ENCODE measurements at places on chromosomes 2 and 18.

GRCh38 chr2:187567126-187567525 is 12.9 kb upstream of the TFPI start:
- DNase-seq, result no peak

- DNase-seq, result no peak
Observed at GRCh38 chr2:1986598-1986997, 242.3 kb upstream of the PXDN start.

- DNase-seq, result no peak
Observed at GRCh38 chr18:55003695-55004094, 44.4 kb upstream of the CCDC68 start.

- DNase-seq, result no peak
Observed at GRCh38 chr2:121667618-121668017, 18.4 kb upstream of the CLASP1 start.

- no peak for DNase-seq
Observed at GRCh38 chr18:49850636-49851035, 37.3 kb upstream of the ACAA2 start.

DNA sequence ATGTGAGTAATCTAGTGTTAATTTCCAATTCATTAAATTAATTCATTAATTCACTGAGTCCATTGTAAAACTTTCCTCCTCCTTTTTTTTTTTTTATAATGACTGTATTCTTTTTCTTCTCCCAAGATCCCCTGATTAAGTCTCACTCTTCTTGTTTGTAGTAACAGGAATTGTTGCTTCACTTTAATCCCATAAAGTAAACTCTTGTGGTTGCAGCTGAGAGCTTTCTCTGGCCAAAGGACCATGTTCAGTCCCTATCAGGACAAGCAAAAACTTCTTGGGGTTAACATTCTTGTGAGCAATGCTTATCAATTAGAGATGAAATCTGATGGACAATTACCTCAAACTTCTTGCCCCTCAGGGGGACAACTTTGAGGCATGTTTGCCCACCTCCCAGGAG is 400.2 kb upstream of the SPHKAP start:
- DNase-seq, result no peak

GRCh38 chr2:175282300-175282699 is 100.8 kb upstream of the ATP5MC3 start:
- DNase-seq, result no peak

DNA sequence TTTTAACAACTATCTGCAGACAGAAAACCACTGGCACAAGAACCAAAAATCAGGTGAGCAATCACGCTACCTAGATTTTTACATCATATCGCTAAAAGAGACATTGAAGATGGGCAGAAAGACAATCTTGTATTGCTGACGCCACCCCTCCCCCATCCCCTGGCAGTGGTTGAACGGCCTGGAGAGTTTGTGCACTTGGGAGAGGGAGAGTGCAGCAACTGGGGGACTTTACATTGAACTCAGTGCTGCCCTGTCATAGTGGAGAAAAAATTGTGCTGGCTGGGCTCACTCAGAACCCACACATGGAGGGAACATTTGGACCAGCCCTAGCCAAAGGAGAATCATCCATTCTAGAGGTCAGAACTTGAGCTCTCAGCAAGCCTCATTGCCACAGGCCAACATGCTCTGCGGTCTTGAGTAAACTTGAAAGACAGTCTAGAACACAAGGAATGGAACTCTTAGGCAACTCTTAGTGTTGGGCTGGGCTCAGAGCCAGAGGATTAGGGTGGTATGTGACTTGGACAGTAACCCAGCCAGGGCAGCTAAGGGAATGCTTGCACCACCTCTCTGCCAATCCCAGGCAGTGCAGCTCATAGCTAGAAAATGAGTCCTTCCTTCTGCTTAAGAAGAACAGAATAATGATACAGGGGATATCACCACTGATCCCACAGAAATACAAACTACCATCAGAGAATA is 220.0 kb upstream of the CYP26B1 start:
- no peak for DNase-seq

DNA sequence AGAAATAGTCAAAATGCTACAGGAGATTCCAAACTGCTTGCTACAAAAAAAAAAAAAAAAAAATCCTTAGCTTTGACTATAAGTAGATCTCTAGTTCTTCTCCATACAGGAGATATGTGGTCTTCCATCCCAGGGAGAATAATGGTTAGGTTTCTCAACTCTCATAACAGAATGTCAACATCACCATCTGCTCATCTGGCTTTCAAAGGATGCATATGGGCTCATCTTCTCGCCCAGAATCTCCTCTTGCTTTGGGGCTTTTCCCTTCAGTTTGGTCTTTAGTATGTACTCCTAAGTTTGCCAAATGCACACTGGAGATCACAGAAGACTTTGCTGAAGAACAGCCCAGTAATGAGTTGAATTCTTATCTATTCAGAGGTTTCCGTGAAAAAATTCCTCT is 240.7 kb downstream of the NRXN1 start:
- DNase-seq, result no peak

- no peak for DNase-seq
Observed at GRCh38 chr2:207308519-207309224, 142.9 kb upstream of the KLF7 start.

DNA sequence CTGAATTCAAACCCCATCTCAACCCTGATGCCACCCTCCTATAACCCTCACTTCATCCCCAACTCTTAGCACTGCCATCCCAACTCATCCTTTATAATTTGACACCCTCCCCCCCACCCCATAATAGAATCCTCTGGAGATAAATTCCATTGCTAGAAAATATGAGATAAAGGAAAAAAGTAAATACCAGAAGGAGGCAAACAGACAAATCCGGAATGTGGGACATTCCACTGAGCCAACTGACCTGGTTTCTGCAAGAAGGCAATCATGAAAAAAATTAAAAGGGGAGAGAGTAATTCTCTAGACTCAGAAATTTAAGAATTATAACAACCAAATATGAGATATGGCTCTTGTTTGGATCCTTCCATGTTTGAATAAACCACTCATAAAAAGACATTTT is 132.4 kb downstream of the CYP26B1 start:
- DNase-seq, result no peak

- DNase-seq, result no peak
Observed at GRCh38 chr2:12862541-12862940, 145.8 kb downstream of the TRIB2 start.

DNA sequence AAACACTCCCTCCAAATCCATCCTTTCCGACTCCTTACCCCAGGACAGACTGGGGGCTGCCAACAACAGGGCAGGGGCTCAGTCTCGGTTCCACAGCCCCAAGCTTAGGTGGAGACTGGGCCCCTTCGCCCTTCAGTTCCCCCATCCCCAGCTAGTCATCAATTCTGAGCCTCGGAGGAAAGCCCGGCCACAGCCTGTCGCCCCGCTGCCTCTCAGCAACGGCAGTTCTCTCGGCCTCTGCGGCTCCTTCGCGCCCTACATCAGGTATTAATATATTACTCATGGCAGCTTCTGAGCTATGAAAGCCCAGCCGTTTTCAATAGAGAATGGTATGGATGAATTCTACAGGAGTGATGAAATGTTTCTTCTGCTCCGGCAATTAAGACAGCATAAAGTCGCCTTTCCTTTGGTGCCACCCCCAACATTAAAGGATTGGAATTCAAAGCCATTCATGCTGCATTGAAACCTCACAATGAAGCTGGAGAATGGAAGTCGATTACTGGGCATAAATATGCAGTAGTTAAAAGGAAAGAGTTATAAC is 2.8 kb downstream of the HDAC4 start:
- DNase-seq, result no peak

- no peak for DNase-seq
Observed at GRCh38 chr2:63734510-63734909, 107.2 kb upstream of the UGP2 start.

DNA sequence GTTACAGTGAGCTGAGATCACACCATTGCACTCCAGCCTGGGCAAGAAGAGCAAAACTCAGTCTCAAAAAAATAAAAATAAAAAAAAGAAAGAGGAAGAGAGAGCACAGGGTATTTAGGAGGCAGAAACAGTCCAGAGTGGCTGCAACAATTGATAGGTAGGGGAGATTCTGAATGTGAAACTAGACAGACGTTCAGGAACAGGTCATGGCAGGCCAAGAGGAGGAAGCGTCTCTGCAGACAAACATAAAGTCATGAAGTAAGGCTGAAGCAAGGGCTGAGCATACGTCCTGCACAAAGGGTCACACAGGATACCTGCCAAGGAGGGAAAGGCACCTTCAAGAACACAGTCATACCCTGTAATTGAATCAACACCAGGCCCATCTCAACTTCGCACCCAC is 64.1 kb upstream of the ZNF532 start:
- DNase-seq, result no peak

- DNase-seq, result no peak
Observed at GRCh38 chr18:46334868-46335281, 230.7 kb downstream of the HAUS1 start.

GRCh38 chr2:237207646-237208045 is 122.0 kb downstream of the COPS8 start:
- no peak for DNase-seq

DNA sequence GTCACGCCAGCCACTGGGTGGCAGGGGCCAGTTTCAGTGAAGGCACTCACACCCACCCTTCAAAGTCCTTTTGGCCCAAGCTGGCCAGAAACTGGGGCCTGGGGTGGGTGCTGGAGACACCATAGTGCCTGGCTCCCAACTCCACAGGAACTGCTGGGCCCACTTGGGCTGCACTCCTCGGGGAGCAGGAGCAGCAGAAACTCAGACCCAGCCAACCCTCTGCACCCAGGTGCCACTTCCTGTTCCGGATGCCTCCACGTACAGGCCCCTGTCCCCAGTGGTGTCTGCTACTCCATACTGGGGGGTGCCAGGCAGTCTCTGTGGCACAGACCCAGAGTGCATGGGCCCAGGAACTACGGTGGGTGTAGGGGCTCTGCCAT is 42.5 kb upstream of the ZNF519 start:
- no peak for DNase-seq

- DNase-seq, result no peak
Observed at GRCh38 chr18:37334631-37335408, 230.8 kb downstream of the CELF4 start.

GRCh38 chr2:37877457-37878315 is 47.4 kb upstream of the RMDN2 start:
- DNase-seq, result no peak

GRCh38 chr2:8367833-8368232 is 314.0 kb upstream of the ID2 start:
- no peak for DNase-seq

- no peak for DNase-seq
Observed at GRCh38 chr18:49168281-49168985, 217.7 kb upstream of the SMAD7 start.

- DNase-seq, result no peak
Observed at GRCh38 chr2:199202964-199203363, 254.8 kb downstream of the SATB2 start.

DNA sequence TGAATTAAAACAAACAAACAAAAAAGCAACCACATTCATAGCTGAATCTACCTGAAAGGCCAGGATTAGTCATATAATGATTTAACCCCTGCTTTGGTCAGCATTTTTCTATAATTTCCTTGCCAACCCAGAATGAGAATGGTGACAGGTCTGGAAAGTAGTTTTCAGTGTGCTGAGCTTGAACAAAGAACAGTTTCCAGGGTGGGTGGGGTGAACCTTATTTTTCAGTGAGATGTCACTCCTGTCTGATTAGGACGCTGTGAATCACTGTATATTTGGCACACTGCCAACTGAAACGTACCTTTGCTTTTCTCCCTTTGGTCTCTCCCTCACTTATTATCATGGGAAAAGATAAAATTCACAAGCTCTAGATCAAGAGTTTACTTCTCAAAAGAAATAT is 35.0 kb upstream of the DSC1 start:
- no peak for DNase-seq

DNA sequence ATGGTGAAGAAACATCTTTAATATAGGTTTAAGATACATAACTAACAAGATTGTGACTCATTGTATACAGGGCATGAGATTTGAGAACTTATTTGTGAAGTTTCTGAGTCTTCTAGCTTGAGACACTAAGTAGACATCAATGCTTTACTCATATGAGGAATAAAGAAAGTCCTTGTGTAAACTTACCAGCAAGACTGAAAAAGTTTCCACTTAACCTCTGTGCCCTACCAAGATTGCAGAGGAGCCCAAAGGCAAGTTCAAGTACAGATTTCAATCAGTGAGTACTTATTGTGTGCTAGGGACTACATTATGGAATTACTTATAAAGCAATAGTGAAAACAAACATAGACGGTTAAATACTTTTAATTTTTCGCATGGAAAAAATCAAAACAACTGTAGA is 1041.2 kb upstream of the CELF4 start:
- no peak for DNase-seq

- no peak for DNase-seq
Observed at GRCh38 chr2:215905691-215906090, 107.7 kb downstream of the MREG start.

GRCh38 chr2:100236166-100236565 is 86.1 kb downstream of the LONRF2 start:
- DNase-seq, result no peak

DNA sequence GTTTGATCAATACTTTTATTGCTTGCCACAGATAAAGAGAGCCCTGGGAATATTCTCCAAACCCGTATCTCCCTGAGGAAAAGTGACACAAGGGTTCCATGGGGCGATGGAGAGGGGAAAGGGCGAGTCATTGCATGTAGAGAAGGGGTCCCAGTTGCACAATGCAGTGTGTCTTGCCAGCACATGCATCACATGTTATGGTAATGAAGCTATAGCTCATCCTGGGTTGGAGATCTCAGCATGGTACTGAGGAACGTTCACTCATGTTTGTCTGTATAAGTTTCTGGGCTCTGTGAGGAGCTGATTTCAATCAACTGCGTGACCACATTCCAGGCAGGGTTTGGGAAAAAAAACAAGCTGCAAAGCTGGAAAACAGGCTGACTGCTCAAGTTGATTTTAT is 220.7 kb upstream of the MC4R start:
- no peak for DNase-seq

- no peak for DNase-seq
Observed at GRCh38 chr2:226414335-226414734, 385.3 kb downstream of the IRS1 start.

GRCh38 chr2:240069829-240070228 is 16.5 kb upstream of the OR6B3 start:
- no peak for DNase-seq

- DNase-seq, result no peak
Observed at GRCh38 chr2:240578488-240578887, 8.0 kb upstream of the CAPN10 start.

GRCh38 chr2:198136142-198136541 is 331.7 kb downstream of the PLCL1 start:
- no peak for DNase-seq

GRCh38 chr2:128818248-128818647 is 499.6 kb upstream of the HS6ST1 start:
- no peak for DNase-seq

- no peak for DNase-seq
Observed at GRCh38 chr2:130883496-130883895, 46.8 kb downstream of the ARHGEF4 start.

GRCh38 chr18:51279367-51279984 is 82.0 kb upstream of the MEX3C start:
- no peak for DNase-seq

DNA sequence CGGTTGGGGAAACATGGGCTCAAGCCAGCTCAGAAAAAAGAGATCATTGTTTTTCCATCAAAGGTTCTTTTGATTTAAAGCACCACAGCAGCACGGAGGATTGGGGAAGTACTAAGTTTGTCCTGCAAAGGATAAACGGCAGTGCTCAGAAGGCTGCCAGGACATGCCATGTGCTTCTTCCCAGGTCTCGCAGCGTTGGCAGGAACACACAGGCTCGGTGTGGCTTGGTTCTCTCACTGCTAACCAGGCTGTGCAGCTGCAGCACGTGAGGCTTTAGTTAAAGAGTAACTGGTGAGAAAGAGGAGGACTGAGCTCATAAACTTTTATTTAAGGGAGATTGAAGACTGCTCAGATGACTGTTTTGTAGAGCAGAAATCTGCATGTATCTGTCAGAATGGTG is 264.3 kb downstream of the TSN start:
- no peak for DNase-seq

- no peak for DNase-seq
Observed at GRCh38 chr2:148643421-148643820, 1.1 kb upstream of the EPC2 start.

All from activated CD4-positive, alpha-beta T cell treated with anti-CD3 and anti-CD28 coated beads for 1 hour (primary cell).